ENCODE measurements at places on chromosomes 4 and X.

- DNase-seq = no peak
Observed at GRCh38 chrX:94053575-94053974, 379.6 kb downstream of the FAM133A start.

- DNase-seq = peak; percentile 58
Observed at GRCh38 chr4:108172231-108172752, 3.6 kb upstream of the LEF1 start.

DNA sequence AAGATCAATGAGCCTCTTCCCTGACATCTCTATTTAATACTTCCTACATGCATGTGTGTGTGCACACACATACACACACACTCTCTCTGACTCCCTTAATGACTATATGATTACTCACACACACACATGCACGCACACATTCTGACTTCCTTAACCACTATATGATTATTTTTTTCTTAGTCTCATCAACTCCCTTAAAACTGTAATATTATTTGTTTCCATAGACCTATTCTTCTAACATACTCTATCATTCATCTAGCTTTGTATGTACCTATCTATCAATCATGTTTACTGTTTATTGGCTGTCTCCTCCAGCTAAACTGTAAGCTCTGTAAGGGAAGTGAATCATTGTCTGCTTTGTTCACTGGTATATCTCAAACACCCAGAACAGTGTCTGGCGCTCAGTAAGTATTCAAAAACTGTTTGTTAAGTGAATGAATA, 236.6 kb downstream of the RASL11B start:
- DNase-seq = no peak

GRCh38 chrX:122238801-122239200, 945.3 kb upstream of the GRIA3 start:
- DNase-seq = no peak

- no peak for DNase-seq
Observed at GRCh38 chr4:86487738-86488348, 106.3 kb upstream of the PTPN13 start.

DNA sequence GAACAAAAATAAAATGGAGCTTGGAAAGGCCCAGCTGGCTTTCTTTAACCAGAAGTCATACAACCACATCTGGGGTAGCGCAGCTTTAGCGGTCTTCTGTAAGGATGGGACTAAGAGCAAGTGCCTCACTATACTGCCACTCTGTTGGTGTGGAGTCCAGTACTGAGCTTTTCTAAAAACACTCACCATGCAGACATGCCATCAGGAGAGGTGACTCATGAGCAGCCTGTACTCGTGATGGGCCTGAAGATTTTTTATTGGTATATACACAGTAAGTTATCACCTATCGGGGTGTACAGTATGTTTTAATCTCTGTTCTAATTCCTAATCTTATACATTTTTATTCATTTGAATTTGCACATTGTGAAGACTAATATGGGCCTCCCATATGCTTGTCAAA, 9.6 kb downstream of the PPP3CA start:
- no peak for DNase-seq

- peak; percentile 87 for DNase-seq
Observed at GRCh38 chr4:1011022-1011665, at the start of gene FGFRL1. Gene FGFRL1 (plus strand): TSS chr4:1011626. CDS start chr4:1012486, 860 bp downstream.

GRCh38 chr4:173380987-173381386, 10.2 kb downstream of the SAP30 start:
- no peak for DNase-seq

DNA sequence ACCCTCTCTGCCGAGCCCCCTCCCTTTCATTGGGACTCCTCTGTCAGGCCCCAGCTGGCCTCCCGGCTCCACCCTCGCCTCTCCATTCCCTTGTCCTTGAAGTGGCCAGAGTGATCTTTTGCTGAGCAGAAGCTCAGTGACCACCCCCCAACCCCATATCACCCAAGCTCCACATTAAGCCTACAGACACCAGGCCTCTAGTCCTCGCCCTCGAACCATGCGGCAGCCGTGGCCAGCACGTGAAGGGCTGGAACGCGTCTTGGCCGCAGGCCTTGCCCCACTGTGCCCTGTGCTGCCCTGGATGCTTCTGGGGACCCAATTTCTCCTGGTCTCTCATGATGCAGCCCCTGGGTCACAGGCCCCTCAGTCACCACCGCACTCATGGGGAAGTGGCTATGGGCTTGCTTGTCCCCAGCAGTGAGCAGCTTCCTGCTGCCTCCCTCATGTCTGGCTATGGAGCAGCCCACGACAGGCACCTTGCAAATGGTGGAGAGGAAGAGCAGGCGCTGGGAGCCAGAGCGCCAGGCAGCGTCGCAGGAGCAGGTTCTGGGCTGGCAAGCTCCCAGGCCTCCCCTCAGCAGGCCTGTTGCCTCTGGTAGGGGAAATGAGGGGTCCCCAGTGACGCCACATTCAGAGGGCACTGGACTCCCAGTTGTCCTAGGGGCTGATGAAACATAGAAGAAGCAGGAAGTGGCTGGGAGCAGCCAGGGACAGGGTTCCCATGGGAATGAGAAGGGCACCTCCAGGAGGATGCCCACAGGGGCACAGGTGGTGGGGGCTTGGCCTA, 757 bp upstream of the SRPK3 start:
- no peak for DNase-seq

DNA sequence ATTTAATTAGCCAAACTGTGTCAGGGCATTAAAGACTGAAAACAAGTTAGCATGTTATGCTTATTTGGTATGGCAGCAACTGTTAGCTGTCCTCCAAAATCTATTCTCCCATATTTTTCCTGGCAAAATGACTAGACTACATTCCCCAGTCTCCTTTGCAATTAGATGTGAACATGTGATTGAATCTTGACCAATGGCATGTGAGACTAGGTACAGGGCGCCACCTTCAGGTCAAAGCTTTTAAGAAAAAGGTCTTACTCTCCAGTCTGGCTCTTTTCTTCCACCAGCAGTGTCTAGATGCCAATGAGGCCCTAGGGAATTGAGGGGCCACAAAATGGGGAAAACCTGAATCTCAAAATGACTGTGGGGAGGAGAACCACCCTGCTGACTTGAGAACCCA, 408.2 kb downstream of the SMARCA1 start:
- no peak for DNase-seq

GRCh38 chr4:67770422-67770821, 16.2 kb upstream of the GNRHR start:
- no peak for DNase-seq

- DNase-seq = no peak
Observed at GRCh38 chr4:118350961-118351360, 1.8 kb downstream of the PRSS12 start.

GRCh38 chr4:7381221-7381889, 53.4 kb downstream of the PSAPL1 start:
- no peak for DNase-seq

- DNase-seq = no peak
Observed at GRCh38 chr4:13523591-13524503, 20.5 kb downstream of the NKX3-2 start.

- no peak for DNase-seq
Observed at GRCh38 chr4:149161247-149161646, 654.4 kb downstream of the IQCM start.

DNA sequence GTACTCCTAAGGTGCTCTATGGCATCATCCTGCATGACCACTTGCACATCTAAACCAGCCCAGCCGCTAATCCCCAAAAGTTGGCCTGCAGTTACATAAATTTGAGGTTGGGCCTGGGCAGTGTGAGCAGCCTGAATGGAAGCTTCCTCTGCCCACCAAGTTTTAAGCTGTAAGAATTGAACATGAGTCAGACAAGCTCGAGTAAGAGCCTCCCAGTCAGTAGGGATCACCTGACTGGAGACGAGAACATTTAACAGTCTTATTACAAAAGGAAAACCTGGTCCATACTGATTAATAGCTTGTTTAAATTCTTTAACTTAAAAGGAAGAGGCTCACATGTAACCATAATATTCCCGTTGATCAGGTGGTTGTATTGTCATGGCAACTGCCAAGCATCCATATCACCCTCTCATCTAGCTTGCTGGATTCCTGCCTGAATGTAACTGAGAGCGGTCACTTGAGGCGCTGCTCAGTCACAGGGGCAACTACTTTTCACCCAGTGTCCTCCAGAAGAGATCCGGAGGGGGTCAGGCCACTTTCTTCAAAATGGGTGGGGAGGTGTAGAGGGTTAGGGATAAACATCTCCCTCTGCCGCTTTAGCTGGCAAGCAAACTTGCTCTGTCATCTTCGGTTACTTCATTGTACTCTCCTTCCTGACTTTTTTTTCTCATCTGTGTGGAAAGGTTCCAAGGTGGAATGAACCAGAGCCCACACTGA, 56.6 kb upstream of the WDR1 start:
- DNase-seq = no peak

GRCh38 chr4:169439244-169439643, 168.5 kb upstream of the SH3RF1 start:
- DNase-seq = no peak

GRCh38 chr4:84529169-84529751, 30.2 kb upstream of the NKX6-1 start:
- DNase-seq = no peak

- DNase-seq = no peak
Observed at GRCh38 chrX:86171366-86171765, 23.1 kb downstream of the DACH2 start.

DNA sequence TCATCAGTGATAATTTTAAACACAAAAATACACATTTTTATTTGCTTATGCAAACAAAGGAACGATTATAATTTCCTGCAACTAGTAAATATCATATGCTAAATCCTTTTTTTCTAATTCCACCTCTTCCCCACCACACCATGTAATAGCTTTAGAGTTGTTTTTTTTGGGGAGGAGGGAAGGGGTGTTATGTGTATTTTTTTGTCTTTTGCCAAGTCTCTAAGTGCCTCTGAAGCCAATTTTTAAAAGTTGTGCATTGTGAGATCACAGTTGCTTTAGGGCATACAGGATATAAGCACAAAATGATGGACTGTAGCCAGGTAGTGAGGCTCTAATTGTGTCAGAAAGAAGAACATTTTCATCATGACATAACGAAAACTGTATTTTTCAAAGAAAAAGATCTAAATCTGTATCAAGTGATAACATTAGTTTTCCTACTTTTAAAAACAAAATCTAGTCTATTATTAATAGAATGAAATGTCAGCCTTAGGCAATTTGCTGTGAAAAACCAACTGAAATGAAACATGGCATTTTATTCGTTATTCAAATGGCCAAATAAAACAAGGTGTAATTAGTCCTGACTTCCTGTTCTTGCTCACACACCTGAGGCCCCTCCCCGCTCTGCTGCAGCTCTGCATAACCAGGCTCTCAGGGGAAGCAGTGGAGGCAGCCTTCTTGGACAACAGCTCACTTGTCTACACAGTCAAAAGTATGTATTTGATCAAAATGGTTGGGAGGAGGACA, 157.4 kb downstream of the PALLD start:
- DNase-seq = no peak

GRCh38 chrX:69176053-69176452, 10.8 kb upstream of the PJA1 start:
- DNase-seq = no peak

DNA sequence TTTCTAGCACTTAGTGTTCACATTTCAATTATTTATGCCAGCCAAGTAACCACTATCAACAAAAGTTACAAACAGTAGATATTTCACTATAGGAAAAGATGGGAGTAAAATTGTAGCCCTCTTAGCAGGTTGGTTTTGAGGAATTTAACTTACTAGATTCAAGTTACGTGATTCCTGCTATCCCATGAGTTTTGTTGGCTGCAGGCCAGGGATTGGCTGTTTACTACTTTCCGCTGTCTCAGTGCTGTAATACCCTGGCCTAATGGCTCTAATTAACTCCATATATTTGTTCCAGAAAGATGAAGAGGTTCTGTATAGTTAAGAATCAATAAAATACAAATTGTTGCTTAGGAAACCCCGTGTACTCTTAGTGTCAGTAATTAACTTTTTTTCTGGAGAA, 55.5 kb upstream of the MAGED1 start:
- DNase-seq = no peak

- DNase-seq = no peak
Observed at GRCh38 chrX:106249706-106250379, 81.7 kb downstream of the PWWP3B start.

GRCh38 chrX:97189668-97190067, 306.0 kb downstream of the RPA4 start:
- no peak for DNase-seq

Measured in progenitor cell of endocrine pancreas (in vitro differentiated cells).